ENCODE measurements at places on chromosomes 5 and 9.

DNA sequence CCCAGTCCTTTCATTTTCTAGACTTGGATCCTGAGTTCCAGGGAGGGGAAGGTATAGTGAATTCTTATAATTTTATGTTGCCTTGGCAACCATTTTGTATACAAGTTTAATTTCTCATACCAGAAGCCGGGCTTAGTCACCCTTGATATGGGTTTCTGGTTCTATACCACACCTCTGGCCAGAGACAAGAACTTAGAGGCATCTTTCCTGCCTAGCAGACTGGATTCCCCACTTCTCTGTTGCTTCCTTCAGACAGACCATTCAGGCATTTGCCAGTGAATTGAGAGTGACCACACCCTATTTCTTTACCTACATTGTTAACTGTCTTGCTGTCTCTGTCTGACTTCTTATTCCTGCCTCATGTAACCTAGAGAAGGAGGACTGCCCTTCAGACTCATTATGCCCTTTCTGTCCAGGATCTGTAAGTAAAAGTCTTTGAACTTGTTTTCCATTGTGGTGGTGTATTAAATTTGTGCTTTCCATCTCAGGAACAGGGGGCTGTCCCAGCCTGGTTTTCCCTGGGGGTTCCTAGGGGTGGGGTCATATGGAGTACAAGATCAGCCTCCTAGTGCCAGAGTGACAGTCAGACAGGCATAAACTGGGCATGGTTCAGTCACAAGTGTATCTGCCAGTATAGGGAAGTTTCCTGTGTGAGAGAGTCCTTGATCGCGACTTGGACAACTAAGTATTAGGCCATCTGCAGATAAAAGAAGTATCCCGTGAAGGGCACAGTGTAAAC is 27.4 kb downstream of the TNFSF8 start:
- no peak for DNase-seq

GRCh38 chr5:56962286-56962685 is 10.4 kb upstream of the MIER3 start:
- DNase-seq = no peak

DNA sequence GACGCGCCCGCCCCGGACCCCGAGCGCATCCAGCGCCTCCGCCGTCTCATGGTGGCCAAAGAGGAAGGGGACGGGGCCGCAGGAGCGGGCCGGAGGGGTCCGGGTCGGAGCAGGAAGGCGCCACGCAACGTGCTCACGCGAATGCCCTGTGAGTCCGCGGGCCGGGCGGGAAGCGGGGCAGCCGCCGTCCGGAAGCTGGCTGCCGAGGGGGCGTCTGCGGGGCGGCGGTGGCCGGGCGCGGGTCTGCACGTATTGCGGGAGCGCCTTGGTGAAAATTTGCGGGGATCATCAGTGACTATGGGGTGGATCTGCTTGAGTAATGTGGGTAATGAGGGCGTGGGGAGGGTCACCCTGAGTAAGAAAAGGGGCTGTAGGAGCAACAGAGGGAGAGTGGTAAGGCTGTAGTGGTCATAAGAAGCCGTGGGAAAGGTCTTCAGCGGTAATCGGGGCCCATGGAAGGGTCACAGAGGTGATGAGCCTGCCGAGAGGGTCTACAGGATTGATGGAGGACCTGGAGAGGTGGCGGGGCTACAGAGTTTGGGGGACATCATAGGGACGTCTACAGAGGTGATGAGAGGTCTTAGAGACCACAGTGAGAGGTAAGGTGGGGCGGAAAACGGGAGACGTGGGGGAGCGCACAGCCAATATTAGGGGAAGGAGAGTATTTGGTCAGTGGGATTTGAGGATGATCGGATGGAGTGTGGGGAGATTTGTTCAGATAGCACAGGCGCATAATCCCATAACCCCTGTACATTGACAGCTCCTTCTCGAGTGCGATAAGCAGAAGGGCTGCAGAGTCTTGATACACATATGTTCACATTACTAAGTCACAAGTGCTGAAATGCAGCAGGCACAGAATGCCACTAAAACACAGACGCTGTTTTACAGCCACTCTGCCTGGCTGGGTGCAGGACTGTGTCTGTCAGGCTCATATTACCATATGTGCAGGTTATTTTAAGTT is 819 bp downstream of the LSM11 start:
- peak; percentile 30 for DNase-seq

- DNase-seq = peak; percentile 56
Measured at GRCh38 chr5:123035918-123036390, 571 bp downstream of the PPIC start.

GRCh38 chr5:15731699-15732098 is 231.7 kb downstream of the FBXL7 start:
- DNase-seq = no peak

GRCh38 chr5:159971038-159971437 is 37.9 kb upstream of the TTC1 start:
- peak; percentile 50 for DNase-seq

GRCh38 chr5:83701886-83702285 is 18.8 kb downstream of the HAPLN1 start:
- no peak for DNase-seq

GRCh38 chr5:160432196-160432595 is 10.5 kb downstream of the PTTG1 start:
- no peak for DNase-seq

DNA sequence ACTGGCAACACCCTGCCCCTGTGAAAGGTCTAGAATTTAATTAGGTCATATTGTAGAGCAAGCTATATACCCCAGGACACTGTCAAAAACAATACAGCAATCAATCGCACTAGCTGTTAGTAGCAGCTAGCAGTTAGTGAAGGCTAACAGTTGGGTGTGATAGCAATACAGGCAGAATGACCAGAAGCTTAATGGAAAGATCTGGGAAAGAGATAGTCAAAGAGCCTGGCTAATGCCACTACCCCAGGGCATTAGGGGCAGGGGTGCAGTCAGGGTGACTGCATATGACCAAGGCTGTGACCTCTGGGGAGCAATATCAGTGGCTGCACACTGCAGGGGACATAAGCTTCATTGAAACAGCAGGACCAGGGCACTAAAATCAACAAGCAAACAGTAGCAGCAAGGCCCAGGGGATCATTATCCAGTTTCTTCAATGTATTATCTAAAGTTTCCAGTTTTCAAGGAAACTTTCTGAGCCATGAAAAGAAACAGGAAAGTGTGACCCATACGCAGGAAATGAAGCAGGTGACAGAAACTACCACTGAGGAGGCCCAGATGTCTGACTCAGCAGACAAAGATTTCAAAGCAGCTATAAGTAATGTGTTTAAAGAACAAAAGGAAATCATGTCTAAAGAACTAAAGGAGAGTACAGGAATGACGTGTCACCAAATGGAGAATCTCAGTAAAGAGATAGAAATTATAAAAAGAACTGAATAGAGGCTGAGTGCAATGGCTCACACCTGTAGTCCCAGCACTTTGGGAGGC is 82.4 kb downstream of the ZNF354C start:
- peak; percentile 70 for DNase-seq

DNA sequence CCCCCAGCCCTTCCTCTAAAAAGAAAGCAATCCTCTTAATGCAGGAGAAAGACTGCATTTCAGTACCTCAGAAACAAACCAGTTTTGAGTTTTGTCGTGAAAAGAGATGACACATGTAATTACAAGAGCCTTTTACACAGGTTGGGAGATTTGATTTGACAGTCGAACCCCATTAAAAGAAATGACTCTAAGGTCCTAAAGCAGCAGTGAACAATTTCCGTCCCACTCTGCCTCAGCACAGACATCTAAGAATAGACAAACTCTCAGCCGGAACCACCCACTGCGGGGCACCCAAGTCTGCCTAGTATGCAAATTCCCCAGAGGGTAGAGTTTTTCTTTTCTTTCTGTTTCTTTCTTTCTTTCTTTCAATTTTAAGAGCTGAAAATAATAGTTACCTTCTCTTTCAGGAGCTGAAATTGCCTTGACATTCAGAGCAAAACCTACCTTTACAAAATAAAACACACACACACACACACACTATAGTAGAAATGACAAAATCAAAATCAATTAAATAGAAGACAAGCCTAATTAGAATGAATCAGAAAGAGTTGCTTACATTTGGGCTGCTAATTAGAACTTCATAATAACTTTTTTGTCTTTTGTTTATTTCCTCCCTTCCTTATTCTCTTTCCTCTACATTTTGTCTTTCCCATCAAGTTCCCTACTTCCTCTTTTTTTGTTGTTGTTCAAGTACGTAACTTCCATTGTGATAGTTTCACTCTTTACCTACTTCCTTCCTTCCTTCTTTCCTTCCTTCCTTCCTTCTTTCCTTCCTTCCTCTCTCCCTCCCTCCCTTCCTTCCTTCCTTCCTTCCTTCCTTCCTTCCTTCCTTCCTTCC is 65.1 kb downstream of the BASP1 start:
- DNase-seq = no peak

GRCh38 chr5:60710362-60710761 is 10.4 kb upstream of the DEPDC1B start:
- no peak for DNase-seq

DNA sequence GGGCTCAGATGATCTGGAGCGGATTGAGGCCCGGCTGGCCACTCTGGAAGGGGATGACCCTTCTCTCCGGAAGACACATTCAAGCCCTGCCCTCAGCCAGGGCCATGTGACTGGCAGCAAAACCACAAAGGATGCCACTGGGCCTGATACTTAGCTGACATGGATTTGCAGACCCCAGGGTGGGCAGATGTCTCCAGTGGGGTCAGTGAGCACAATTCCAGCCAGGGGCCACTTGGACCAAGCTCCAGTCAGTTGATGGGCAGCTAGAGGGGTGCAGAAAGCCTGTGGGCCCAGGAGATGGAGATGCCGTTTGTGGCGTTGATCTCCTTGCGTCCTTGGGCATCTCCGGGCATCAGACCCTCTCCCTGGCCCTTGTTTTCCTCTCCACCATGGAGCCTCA is 46.7 kb downstream of the PSD2 start:
- DNase-seq = no peak

DNA sequence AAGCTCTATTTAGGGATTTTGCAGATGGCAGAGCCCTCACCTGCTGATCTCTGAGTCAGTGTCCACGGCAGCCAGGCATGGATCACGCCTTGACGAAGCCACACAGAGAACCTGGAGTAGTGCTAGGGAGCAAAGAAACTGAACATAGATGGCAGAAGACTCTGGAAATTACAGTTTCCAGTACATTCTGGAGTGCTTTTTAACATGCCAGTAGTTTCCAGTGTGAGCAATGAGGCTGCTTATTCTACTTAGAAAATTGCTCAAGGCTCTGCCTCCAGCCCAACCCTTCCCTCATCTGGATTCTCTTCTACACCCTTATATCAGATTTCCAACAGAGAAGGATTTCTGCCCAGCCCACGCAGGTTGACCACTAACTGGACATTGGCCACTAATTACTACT is 203.3 kb downstream of the ADAMTS12 start:
- DNase-seq = no peak

GRCh38 chr9:87245271-87245670 is 252.4 kb upstream of the DAPK1 start:
- no peak for DNase-seq

DNA sequence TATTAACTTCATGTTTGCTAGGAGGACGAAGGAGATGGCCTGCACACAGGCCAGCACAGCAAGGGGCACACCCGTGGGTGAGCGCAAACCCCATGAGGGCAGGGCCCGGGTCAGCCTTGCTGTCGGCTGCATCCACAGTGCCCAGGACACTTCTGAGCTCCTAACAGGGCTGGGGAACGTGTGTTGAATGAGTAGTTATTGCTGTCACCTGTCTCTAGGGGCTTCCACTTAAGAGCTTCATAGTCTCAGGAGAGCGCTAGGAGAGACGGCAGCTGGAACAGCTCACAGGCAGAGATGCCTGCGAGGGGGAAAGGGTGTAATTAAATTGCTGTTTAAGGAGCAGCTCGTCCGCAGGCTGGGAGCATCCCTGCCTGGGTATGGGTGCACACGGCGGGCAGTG is 91.4 kb upstream of the NEURL1B start:
- no peak for DNase-seq

DNA sequence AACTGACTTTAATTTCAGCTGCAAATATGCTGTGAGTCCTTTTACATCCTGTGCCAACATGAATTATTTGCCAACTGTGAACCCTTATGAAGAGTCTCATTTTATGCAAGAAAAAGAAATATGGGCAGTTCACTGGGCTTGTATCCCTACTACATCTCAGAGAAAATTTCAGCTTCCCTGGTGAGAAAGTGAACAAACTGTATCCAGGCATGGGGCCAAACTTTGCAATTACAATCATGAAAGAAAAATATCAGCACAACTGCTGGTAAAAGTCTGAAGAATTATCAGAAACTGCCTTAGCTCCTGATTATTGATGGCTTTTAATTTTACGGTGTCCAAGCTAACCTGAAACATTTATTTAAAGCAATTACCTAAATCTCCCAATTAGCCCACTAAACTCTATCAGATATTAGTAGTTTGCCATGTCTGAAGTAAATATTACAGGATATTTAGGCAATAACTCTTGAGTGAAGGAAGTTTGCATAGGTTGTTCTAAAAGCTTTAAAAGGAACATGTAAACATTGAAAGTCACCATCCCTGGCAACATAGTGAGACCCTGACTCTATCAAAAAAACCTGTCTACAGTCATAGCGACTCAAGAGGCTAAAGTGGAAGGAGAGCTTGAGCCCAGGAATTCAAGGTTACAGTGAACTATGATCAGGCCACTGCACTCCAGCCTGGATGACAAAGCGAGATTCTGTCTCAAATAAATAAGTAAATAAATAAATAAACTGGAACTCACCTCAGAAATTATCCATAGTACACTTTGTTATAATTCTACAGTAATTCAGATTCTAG is 83.9 kb upstream of the HCN1 start:
- DNase-seq = no peak

GRCh38 chr5:55633574-55634208 is 78.4 kb downstream of the SLC38A9 start:
- no peak for DNase-seq

DNA sequence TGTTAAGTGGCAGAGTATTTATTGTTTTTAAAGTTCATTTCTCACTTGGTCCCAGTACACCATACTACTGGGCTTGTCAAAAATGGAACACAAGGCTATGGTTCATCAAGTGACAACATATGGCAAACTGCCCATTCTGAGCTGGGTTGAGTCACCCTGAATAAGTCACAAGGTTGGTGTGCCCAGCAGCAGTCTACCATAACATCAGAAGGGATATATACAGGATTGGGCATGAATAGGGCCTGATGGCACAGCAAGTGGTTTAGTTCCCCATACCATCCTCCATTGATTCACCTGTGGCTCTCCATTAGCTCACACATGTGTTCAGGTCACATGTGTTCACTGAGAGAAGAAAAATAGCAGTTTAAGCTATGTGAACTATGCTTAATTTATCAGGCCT is 249.8 kb upstream of the PRDM9 start:
- no peak for DNase-seq

- DNase-seq = no peak
Measured at GRCh38 chr9:5617749-5618148, 11.2 kb upstream of the RIC1 start.

DNA sequence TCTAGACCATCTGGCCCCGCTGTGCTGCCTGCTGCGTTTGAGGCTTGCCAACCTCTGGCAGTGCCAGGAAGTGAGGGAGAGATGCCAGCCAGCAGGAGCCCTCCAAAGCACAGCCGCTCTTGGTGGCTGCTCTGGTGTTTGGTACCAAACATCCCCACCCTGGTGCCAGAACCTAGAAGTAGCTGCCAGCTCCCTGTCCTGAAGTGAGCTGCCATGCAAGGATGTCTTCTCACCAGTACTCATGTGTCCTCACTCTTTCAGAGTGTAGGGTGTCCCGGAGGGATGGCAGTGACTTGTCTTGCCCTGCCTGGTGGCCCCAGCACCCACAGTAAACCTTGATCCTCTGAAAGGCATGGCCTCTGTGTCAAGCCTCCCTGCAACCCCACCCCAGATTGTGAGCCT is 43.4 kb downstream of the AMBP start:
- DNase-seq = no peak
